ENCODE measurements at places on chromosomes 1 and 21.

- no peak for DNase-seq
Measured at GRCh38 chr1:50975436-50975835, 5.4 kb downstream of the CDKN2C start.

GRCh38 chr1:179953974-179954492 is 577 bp upstream of the CEP350 start:
- DNase-seq, result peak; percentile 69

- peak; percentile 86 for DNase-seq
Measured at GRCh38 chr1:9455487-9456234, 83.6 kb upstream of the SLC25A33 start.

DNA sequence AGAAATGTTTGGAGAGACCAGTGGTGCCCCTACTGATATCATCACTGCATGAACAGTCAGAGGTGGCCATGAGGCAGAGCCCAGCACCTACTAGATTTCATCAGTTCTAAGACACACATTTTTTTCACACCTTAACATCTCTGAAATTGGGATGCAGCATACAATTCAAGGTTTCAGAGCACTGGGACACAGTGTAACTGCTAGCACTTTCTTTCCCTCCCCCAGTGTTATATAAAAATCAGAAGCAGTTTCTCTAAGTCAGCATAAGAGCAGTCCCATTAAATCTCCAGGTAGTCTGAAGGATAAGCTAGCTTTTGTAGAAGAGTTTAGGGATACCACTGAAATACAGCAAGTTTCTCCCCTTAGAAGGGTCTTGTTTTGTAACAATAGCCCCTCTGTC is 10.0 kb upstream of the ANGPTL7 start:
- no peak for DNase-seq

All from activated CD8-positive, alpha-beta memory T cell treated with anti-CD3 and anti-CD28 coated beads, Interleukin-2, amount 50 U/mL, for 48 hours (primary cell).